ENCODE measurements at places on chromosomes 6 and 20.

DNA sequence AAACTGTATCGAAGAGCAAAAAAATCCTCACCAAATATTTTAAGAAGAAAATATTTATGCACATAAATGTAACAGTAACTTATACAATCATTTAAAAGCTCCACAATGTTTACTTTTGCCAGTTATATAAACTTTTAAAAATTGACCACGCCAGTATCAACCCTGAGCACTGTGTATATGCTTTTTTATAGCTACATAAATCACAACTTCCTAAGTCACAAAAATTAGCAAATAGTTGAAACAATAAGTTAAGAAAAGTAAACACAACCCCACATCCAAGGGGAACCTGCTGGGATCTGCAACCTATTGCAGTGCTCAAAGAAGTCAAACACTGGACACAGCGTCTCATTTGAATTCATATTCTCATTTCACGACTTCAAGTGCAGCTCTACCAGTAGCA, 89.8 kb upstream of the DST start:
- peak overlapping the region; percentile 79 for H3K27ac ChIP-seq
- no peak for DNase-seq
- H3K4me1 ChIP-seq: peaks cover 91% of the 10 kb centered on the region
- peak overlapping the region; percentile 61 for H3K4me3 ChIP-seq

DNA sequence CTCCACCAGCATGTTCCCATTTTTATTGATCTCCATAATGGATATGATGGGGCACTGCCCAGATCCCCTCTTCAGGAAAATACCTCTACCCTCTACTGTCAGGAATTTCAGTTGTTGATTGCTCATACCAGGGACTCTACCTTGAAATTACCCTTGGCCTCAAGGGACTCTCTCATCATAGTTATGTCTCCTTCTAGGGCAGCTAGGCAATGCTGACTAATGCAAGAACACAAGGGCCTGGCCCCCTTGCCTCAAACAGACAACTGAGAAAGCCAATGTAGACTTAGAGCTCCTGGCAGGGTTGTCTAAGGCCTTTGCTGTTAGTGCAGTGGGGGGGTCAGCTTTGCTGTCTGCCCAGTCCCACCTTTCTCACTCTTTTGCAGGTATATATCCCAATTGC, 493.1 kb downstream of the BTBD3 start:
- H3K27ac ChIP-seq: no peak overlapping the region
- H3K27me3 ChIP-seq: no peaks in the 10 kb centered on the region
- peaks cover 7% of the 10 kb centered on the region for H3K36me3 ChIP-seq
- H3K4me3 ChIP-seq: no peak overlapping the region
- no peaks in the 10 kb centered on the region for H3K4me1 ChIP-seq

- H3K4me1 ChIP-seq: peaks cover 37% of the 10 kb centered on the region
- peak overlapping the region; percentile 85 for H3K27ac ChIP-seq
- no peaks in the 10 kb centered on the region for H3K36me3 ChIP-seq
Measured at GRCh38 chr6:1131285-1132079, 180.4 kb upstream of the FOXQ1 start.

DNA sequence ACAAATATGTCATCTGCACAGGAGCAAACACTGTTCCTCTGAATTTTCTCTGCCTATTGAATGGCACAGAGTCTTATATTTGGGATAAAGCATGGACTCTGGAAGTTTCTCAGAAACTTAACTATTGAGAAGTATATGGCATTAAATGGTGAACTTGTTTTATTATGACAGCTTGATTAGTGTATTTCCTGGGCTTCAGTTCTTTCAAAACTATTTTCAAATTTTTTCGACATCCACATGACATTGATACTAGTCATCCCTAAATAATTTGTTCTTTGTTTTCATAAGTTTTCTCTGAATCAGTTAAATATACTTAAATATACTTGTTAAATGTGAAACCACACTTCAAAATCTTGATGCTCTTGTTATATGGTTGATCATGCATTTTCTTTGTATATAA, 144.0 kb upstream of the TSHZ2 start:
- H3K4me3 ChIP-seq: no peak overlapping the region
- H3K4me1 ChIP-seq: no peaks in the 10 kb centered on the region
- peaks cover 7% of the 10 kb centered on the region for H3K36me3 ChIP-seq
- DNase-seq: no peak
- H3K27me3 ChIP-seq: no peaks in the 10 kb centered on the region
